ENCODE measurements at places on chromosomes 12 and 14.
A peak's percentile ranks its signal among the peaks of the same experiment; 100 is the strongest.

GRCh38 chr12:130480887-130481286 is 143.2 kb downstream of the PIWIL1 start:
- H3K36me3 ChIP-seq: no peaks in the 10 kb centered on the region
- H3K27ac ChIP-seq: no peak overlapping the region
- H3K27me3 ChIP-seq: no peaks in the 10 kb centered on the region
- DNase-seq: no peak

DNA sequence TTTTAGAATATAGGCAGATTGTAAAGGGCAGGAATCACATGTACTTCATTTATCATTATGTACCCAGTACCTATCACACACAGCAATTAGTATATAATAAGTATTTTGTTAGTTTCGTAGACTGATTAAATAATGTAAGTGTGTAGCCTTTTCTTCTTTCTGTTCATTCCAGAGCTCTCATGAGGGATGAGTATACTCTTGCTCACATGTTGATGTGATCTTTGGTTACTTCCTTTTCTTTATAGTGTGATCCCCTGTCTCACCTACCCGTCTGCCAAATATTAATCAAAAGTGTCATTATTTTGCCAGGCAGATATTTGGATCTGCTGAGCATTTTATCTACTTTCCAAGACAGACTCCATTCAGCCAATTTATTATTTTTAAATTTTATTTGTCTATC is 156.1 kb downstream of the PCNX1 start:
- no peak for DNase-seq
- H3K36me3 ChIP-seq: peaks cover 12% of the 10 kb centered on the region
- H3K4me3 ChIP-seq: no peak overlapping the region
- H3K27me3 ChIP-seq: no peaks in the 10 kb centered on the region

DNA sequence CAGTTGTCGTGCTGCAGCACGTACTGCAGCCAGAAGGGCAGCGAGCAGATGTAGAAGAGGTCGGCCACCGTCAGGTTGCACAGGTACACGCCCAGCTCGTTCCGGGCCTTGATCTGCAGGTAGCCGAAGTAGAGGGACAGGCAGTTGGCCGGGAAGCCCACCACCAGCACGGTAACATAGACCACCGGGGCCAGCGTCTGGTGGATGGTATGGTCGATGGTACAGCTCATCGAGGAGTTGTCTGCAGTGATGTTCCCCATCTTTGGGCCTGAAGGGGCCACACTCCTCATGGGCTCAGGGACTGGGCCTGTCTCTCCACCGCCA is 9.8 kb downstream of the GPR68 start:
- H3K27ac ChIP-seq: no peak overlapping the region
- H3K36me3 ChIP-seq: no peaks in the 10 kb centered on the region
- H3K4me3 ChIP-seq: no peak overlapping the region
- no peaks in the 10 kb centered on the region for H3K4me1 ChIP-seq

GRCh38 chr14:84074626-84075025 is 1455.3 kb upstream of the FLRT2 start:
- H3K27me3 ChIP-seq: no peaks in the 10 kb centered on the region
- no peaks in the 10 kb centered on the region for H3K36me3 ChIP-seq
- no peak overlapping the region for H3K4me3 ChIP-seq
- no peaks in the 10 kb centered on the region for H3K4me1 ChIP-seq

GRCh38 chr14:89374908-89375307 is 42.1 kb downstream of the FOXN3 start:
- no peaks in the 10 kb centered on the region for H3K36me3 ChIP-seq
- no peaks in the 10 kb centered on the region for H3K27me3 ChIP-seq
- no peak for DNase-seq
- no peak overlapping the region for H3K27ac ChIP-seq
- H3K4me1 ChIP-seq: no peaks in the 10 kb centered on the region

DNA sequence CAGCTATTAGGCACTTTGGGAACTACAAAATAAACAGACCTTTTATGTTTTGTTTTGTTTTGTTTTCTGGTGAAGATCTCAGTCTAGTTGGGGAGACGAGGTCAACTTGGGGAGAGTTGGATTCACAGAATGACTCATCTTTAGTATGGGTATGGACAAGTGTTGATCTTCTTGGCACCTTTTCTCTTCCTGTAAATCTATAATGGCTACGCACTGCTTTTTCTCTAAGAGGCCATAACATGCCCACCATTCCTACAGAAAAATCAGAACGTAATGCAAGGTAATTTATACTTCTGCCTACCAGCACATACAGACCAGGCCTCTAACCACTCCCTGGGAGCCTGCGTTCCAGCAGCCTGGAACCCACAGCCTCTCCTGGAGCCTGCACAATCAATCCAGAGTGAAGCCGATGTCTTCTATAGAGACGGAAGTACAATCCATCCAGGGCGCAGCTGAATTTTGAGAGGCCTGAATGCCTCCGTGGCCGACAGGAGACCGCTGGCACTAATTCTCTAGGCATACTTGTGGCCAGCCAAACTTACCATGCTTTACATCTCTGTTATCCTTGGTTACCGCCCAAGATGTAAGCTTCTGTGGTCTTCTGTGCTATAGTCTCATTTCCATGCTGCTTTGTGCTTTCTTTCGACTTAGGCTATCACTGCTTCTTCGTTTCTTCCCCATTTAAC is 717 bp downstream of the PPHLN1 start:
- H3K4me3 ChIP-seq: peak overlapping the region; percentile 64
- peak; percentile 36 for DNase-seq
- no peaks in the 10 kb centered on the region for H3K27me3 ChIP-seq
- peaks cover 21% of the 10 kb centered on the region for H3K4me1 ChIP-seq

GRCh38 chr12:6262623-6263022 is 47.9 kb upstream of the PLEKHG6 start:
- H3K27me3 ChIP-seq: peaks cover 3% of the 10 kb centered on the region
- no peak overlapping the region for H3K27ac ChIP-seq
- no peak for DNase-seq
- peaks cover 9% of the 10 kb centered on the region for H3K4me1 ChIP-seq

DNA sequence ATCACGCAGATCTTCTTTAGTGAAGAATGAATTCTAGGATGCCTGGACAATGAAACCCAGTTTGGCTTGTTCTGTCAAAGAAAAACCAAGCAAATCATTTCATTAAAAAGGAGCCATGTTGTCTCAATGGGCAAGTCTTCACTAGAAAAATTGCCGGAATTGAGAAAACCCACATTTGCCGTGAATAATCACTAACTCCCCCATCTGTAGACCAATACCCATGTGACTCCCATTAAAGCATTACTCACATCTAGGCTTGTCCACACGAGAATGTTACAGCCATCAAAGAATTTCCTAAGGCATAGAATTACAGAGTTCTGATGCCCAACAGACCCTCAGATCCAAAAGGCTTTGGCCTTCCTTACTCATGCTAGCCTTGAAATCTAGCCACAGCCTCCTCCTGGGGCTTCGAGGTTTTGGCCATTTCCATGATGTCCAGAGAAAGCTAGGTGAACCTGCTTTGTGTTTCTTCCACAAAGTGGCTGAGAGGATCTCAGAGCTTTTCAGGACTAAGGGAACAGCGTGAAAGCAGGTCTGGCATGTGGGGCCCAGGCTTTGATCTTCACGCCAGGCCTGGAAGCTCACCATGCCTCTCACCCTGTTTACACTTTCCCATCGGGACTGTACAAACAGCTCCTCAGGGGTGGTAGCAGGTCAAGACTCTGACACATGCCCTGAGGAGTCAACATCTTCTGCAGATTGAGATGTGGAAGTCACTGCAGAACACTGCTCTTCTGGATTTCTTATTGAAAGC is 12.1 kb downstream of the SLC7A8 start:
- H3K4me1 ChIP-seq: peaks cover 6% of the 10 kb centered on the region
- H3K27ac ChIP-seq: no peak overlapping the region
- no peaks in the 10 kb centered on the region for H3K36me3 ChIP-seq
- H3K4me3 ChIP-seq: no peak overlapping the region

- H3K36me3 ChIP-seq: no peaks in the 10 kb centered on the region
- H3K4me3 ChIP-seq: no peak overlapping the region
- no peak overlapping the region for H3K27ac ChIP-seq
- DNase-seq: no peak
Observed at GRCh38 chr14:44812672-44813071, 149.1 kb downstream of the KLHL28 start.

DNA sequence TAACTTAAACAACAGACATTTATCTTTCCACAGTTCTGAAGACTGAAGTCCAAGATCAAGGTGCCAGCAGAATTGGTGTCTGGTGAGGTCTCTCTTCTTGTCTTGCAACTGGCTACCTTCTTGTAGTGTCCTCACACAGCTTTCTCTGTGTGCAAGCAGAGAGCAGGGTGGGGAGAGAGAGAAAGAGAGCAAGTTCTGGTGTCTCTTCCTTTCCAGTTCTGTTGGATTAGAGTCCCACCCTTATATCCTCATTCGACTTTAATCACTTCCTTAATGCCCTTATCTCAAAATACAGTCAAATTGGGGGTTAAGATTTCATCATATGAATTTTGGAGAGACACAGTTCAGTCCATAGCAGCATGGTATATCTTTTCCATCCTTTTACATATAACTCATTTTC is 40.8 kb downstream of the DYRK2 start:
- H3K4me1 ChIP-seq: no peaks in the 10 kb centered on the region
- no peak overlapping the region for H3K4me3 ChIP-seq
- no peak overlapping the region for H3K27ac ChIP-seq
- DNase-seq: no peak
- no peaks in the 10 kb centered on the region for H3K27me3 ChIP-seq

DNA sequence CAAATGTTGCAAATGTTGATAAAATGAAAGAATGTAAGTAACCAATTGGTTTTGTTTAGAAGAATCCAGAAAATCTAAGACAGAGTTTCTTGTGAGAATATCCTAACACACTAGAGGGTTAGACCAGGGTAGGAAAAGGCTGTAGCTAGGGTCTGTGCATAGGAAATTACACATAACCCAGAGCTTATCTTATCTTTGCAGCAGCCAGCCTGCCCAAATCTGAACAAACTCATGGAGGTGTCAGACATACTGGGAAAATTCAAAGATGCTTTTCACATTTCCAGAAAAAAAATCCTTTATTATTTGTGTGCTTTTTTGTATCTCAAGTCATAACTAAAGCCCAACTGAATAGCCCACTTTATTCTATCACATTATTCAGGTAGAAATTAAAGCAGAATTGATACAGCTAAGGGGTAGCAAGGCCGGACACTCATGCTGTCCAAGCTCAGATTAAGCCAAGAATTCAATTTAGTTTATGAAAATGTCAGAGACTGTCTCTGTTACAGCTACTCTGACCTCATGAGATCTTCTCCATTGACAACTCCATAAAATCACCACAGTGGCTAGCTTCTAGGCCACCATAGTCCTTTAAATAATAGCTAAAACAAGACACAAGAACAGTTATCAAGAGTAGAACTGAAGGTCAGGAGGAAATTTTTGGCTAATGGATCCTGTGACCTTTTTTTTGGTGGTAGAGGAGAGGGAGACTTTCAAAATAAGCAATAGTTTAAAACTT is 169.6 kb upstream of the RASSF8 start:
- no peaks in the 10 kb centered on the region for H3K27me3 ChIP-seq
- H3K4me3 ChIP-seq: no peak overlapping the region
- peak; percentile 93 for DNase-seq
- H3K27ac ChIP-seq: peak overlapping the region; percentile 69
- peaks cover 45% of the 10 kb centered on the region for H3K4me1 ChIP-seq
- H3K36me3 ChIP-seq: no peaks in the 10 kb centered on the region

GRCh38 chr12:49043856-49044258 is 16.7 kb downstream of the KMT2D start:
- peak; percentile 39 for DNase-seq
- H3K27me3 ChIP-seq: no peaks in the 10 kb centered on the region
- H3K4me3 ChIP-seq: no peak overlapping the region
- H3K27ac ChIP-seq: no peak overlapping the region
- peaks cover 44% of the 10 kb centered on the region for H3K36me3 ChIP-seq
- no peaks in the 10 kb centered on the region for H3K4me1 ChIP-seq

GRCh38 chr12:101305794-101306193 is 25.9 kb downstream of the UTP20 start:
- no peak for DNase-seq
- no peak overlapping the region for H3K4me3 ChIP-seq
- no peaks in the 10 kb centered on the region for H3K27me3 ChIP-seq
- peaks cover 5% of the 10 kb centered on the region for H3K36me3 ChIP-seq

DNA sequence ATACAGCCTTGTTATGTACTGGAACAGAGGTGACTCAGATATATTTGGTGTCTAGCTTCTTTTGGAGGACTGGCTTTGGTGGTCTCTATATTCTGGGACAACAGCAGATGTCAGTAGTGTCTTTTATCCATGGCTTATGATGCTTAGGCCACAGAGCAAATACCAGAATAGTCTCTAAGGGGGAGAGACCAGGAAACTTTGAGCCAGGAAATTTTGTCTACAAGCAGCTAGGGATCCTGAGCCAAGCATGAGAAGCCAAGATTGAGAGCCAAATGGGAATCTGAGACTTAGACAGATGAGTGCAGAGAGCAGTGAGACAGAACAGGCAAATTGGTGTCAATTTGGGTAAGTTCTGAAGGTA is 28.4 kb upstream of the PTPRR start:
- H3K27ac ChIP-seq: no peak overlapping the region
- H3K4me3 ChIP-seq: no peak overlapping the region
- H3K4me1 ChIP-seq: no peaks in the 10 kb centered on the region
- H3K36me3 ChIP-seq: no peaks in the 10 kb centered on the region
- H3K27me3 ChIP-seq: no peaks in the 10 kb centered on the region
- DNase-seq: no peak

DNA sequence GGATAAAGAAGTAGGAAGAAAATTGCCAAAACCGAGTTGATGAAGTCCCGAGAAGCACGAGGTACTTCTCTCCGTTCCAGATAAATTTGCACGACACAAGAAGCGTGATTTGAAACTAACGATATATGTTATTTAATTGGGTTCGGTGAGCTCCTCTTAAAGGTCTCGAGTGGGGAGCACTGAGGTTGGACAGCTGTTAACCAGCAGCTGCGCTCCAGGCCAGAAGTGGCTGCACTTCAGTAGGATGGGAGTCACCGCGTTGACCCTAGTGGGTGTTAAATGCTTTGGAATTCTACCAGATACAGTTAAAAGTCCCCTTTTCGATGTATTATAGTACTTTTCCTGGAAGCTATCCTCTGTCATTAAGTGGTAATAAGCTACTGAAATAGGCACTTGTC is 953 bp upstream of the DCAF5 start:
- H3K4me1 ChIP-seq: peaks cover 26% of the 10 kb centered on the region
- peak overlapping the region; percentile 81 for H3K4me3 ChIP-seq
- no peaks in the 10 kb centered on the region for H3K36me3 ChIP-seq
- peak overlapping the region; percentile 55 for H3K27ac ChIP-seq
- no peaks in the 10 kb centered on the region for H3K27me3 ChIP-seq

DNA sequence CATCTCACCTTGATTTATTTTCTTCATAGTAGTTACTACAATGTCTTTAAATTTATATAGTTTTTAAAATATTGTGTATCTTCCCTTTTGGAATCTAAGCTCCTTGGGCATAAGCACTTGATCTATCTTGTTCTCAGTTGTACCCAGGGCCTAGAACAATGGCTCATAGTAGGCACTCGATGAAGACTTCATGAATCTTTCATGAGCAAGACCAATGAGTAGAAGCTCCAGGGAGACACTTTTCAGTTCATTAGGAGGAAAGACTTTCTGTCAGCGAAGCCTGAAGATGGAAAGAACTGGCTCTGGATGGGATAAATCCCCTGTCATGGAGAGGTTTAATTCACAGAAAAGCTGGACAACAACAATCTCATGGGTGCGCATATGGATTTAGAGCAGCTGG is 140.2 kb upstream of the CRY1 start:
- no peaks in the 10 kb centered on the region for H3K27me3 ChIP-seq
- peaks cover 12% of the 10 kb centered on the region for H3K4me1 ChIP-seq
- no peak overlapping the region for H3K4me3 ChIP-seq

Data from endothelial cell of umbilical vein (primary cell).